ENCODE measurements at places on chromosomes 3 and 15.
A peak's percentile ranks its signal among the peaks of the same experiment; 100 is the strongest.

- no peak for DNase-seq
Measured at GRCh38 chr15:97520689-97521088, 439.8 kb upstream of the ARRDC4 start.

GRCh38 chr15:91271565-91272153, 171.6 kb downstream of the SV2B start:
- peak; percentile 19 for DNase-seq

DNA sequence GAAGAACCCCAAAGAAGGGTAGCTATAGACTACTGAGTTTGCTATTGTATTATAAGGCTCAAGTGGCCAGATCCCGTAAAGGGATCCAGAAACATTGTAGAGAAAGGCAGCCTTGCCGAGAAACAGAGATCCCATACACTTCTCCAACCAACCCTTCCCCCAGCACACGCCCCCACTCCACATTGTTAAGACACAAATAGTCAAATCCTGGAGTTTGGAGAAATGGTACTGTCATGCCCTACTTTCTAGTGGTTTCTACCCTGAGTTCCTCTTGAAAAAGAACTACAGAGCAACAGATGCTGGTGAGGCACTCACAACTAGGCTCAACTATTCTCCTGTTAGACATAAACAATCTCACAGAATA, 33.2 kb downstream of the B4GALT4 start:
- no peak for DNase-seq

DNA sequence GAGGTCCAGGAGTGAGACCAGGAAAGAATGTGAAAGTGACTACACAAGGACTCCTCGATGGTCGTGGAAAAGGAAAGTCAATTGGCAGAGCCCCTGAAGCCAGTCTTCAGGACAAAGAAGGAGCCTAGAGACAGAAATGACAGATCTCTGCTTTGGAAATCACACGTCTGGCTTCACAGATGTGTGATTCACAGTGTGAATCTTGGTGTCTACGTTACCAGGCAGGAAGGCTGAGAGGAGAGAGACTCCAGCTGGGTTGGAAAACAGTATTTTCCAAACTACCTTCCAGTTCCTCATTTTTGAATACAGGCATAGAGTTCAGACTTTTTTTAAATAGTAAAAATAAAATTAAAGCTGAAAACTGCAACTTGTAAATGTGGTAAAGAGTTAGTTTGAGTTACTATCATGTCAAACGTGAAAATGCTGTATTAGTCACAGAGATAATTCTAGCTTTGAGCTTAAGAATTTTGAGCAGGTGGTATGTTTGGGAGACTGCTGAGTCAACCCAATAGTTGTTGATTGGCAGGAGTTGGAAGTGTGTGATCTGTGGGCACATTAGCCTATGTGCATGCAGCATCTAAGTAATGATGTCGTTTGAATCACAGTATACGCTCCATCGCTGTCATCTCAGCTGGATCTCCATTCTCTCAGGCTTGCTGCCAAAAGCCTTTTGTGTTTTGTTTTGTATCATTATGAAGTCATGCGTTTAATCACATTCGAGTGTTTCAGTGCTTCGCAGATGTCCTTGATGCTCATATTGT, 6.0 kb downstream of the CCR2 start:
- peak; percentile 68 for DNase-seq

DNA sequence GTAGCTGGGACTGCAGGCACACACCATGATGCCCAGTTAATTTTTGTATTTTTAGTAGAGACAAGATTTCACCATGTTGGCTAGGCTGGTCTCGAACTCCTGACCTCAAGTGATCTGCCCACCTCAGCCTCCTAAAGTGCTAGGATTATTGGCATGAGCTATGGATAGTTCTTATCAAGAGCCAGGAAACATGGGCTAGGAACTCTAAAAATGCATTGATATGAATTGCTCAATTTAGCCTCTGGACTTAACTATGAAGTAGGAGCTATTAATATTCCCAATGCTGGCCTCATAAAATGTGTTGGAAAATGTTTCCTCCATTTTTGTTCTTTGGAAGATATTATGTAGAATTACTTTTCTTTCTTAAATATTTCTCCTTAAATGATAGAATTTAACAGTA, 82.8 kb upstream of the PEX5L start:
- no peak for DNase-seq

GRCh38 chr15:63121382-63122001, at the start of gene LACTB:
Gene LACTB (plus strand): TSS chr15:63121861. CDS start chr15:63121872, 11 bp downstream.
- peak; percentile 36 for DNase-seq

DNA sequence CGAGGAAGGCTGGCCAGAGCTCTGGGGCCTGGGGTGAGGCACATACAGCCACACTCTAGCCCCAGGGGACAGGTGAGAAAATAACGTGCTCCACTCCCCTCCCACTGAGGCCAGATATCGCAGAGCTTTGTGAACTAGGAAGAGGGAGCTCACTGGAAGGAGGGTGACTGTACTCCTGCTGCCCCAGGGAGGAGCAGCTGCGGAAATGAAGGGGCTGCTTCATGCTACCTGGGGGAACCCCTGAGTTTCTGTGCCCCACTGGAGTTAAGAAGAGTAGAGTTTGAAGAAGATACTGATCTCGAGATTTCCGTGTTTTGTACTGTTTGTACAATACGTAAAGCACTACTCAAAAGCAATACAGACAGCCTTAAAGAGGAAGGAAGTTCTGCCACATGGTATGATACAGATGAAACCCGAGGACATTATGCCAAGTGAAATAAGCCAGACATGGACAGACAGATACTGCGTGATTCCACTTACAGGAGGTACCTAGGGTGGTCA, 44.6 kb downstream of the CMTM6 start:
- DNase-seq, result no peak

GRCh38 chr3:70137366-70137765, 137.8 kb downstream of the SAMMSON start:
- no peak for DNase-seq

- DNase-seq, result no peak
Measured at GRCh38 chr3:65669163-65669875, 369.4 kb downstream of the MAGI1 start.

DNA sequence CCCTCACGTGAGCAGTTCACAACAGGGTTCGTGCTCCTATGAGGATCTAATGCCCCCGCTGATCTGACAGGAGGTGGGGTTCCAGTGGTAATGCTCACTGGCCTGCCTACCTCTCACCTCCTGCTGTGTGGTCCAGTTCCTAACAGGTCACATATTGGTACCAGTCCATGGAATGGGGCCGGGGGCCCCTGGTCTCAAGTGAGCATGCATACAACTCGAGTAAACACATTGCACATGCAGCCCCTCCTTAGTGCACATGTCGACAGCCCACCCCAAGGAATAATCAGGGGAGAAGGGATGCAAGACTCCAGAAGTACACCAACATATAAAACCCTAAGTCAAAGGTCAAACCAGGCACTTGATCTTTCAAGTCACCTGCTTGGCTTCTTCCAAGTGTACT, 127.0 kb downstream of the TP63 start:
- no peak for DNase-seq

DNA sequence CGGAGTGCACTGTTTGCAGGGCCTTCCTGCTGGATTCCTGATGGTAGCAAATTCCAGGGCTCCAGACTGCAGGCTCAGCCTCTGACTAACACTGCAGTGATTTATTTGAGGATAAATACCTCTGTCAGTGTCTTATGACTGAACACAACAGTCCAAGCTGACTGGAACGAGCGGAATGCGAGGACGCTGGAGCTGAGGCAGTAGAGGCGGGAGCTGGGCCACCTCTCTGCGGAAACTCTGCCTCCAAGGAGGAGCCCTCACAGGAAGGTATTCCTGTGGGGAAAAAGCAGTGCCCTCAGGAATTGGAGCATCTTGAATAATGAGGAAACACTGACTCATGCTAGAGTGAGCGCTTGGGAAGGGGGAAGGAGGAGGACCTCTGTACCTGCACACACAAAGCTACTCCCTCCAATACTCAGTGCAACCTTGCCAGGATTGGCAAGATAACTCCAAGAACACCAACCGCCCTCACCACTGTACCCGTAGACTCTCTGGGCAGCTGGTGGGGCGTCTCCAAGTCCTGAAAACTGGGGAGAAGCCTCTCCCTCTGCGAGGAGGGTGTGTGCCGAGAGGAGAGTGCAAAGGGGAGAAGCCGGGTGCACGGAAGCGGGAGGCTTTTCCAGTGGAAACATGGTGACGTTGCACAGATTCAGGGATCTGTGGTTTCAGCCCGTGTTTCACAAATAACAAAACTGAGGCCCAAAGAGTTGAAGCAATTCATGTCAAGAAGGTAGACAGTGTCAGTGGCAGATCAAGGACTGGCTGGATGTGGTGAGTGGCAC, 43.0 kb downstream of the VGLL4 start:
- DNase-seq, result no peak

DNA sequence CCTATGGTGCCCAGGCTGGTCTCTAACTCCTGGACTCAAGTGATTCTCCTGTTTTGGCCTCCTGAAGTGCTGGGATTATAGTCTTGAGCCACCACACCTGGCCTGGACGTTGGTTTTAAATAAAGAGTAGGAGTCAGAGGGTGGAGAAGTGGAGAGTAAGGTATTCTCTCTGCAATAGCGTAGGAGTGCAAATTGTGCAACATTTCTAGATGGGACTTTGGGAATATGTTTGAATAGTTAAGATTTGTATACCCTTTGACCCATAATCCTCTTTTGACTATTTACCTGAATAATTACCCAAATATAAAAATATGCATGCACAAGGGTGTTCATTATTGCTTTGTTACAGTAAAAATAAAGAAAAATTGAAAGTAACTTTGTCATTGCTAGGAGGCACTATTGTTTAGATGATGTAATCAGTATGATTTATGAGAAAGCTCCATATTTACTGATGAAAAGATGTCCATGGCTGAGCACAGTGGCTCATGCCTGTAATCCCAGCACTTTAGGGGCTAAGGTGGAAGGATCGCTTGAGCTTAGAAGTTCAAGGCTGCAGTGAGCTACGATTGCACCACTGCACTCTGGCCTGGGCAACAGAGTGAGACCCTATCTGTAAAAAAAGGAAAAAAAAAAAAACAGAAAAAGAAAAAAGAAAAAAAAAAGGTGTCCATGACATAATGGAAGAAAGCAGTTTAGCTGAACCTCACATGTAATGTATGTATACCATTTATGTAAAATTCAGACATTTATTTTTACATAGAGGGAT, 15.1 kb upstream of the XYLB start:
- no peak for DNase-seq

GRCh38 chr15:67359431-67360079, 105.0 kb downstream of the IQCH start:
- DNase-seq, result no peak

DNA sequence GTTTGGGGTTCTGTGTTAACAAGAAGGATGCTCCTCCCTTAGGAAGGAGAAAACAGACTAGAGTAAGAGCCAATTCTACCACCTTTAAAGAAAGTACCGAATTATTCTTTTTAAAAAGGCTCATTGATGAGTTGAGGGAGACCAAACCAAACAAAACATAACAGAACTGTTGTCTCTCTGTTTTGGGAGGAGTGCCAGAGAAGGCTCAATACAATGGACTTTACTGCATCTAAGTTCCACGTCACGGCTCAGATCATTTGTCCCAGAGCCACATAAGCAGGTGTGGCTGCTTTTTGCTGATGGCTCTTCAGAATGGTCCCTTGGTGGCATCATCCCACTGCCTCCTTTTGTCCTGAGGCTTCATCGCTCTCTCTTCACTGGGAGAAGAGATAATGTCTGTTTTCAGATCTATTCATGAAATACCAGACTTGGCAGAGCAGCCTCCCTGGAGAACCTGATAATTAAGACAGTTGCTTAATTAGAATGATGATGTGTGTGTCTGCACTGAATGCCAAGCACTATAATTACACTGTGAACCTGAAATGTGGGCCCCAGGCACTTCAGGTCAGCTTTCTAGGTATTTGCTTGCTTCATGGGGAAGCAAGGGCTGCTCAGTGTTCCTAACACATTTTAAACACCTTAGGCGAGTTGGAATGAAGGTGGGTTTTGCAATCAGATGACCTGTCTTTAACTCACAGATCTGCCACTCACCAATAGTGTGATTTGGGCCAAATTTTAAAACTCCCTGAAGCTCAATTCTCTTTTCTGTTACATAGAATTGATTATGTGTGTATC, 335.2 kb upstream of the MCTP2 start:
- no peak for DNase-seq

DNA sequence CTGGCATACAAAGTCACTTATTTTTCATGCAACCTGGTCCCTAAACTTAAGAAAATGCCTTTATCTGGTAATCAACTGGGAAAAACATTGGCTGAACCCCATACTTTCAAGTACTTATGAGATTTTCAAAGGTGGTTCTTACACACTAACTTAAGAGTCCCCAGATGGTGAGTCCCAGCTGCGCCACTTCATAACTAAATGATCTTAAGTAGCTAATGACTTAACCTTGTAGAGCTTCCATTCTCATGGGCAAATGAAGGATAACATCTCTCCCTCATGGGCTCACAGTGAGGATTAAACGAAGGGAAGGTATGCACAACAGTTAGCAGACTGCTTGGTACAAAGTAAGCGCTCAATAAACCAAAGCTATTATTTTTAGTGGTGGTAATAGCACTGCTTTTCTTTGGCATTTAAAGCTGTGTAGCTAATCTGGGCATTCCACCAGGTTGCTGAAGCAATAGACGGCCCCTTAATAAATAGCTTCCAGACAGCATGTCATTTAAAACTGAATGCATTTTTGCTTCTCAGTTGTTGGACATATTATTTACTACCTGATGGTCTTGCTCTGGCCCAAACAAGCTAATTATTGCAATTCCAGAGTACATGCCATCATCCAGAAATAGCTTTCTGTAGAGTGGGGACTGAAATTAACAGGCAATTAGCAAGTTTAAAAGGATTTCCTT, 55.4 kb downstream of the LIPC start:
- DNase-seq, result no peak

DNA sequence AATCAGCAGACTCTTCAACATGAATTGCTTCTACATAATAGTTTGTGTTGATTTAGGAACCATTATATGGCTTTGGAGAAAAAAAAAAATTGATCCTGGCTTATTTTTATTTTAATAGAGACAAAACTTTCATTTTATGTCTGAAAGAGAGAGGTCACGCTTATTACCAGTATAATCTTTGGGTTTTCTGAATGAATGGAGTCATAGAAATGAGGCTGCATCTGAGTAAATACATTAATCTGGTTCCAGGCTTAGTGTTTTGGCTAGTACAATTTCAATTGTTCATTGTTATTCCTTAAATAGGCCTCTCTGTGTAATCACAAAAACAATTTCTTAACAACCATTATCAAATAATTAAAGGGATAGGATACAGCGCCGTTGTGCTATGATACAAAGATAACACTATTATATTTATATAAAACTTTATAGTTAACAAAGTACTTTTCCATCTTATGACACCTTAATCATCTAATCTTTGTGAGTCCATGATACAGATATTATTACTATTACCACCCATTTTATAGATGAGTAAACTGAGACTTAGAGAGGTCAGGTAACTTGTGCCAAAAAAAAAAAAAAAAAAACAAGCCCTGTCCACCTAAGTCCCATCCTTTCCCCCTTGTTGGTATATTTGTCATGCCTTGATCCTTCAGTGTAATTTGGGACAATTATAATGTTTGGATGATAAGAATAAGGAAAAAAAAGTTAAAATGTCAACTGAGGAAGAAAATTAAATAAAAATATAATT, 41.8 kb upstream of the GOLM2 start:
- no peak for DNase-seq

DNA sequence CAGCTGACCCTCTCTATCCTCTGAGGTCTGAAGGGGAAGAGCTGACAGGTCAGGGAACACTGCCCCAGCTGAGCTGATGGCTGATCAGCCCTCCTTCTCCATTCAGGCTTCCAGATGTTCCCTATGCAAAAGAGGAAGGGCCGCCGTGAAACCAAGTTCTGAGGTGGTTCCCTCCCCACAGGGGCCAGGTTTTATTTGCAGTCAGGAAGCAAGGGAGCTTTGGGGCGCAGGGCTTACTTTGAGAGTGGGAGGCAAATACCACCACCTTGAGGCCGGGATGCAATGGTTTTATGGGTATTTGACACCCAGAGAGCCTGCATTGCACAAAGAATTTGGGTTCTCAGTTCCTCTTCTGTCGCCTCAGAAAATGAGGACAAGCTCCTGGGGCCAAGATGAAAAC, 186.9 kb downstream of the ARRDC4 start:
- no peak for DNase-seq

Measured in GM12878 (cell line).